ENCODE measurements at places on chromosomes 5 and 9.
A peak's percentile ranks its signal among the peaks of the same experiment; 100 is the strongest.

DNA sequence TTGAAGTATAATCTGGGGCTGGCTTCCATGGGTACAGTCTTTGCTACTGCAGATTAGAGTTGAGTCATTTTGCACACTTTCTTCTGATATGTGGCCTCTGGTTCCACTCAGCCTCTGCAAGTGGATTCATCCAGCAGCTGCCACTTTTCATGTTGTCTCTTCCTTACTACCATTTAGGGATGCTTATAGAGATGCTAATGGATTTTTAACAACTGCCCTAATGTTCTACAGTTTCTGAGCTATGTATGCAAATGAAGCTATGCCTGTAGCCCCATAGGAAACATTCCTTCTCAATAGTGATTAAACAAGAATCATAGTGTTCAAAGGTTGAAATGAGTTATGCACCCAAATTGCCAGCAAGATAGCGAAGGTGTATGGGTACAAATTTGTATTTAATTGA lies 456.0 kb upstream of the ITGA1 start:
- DNase-seq, result no peak
- no peaks in the 10 kb centered on the region for H3K36me3 ChIP-seq
- no peaks in the 10 kb centered on the region for H3K27me3 ChIP-seq
- H3K4me1 ChIP-seq, result no peaks in the 10 kb centered on the region
- no peak overlapping the region for H3K4me3 ChIP-seq
- H3K27ac ChIP-seq, result no peak overlapping the region

DNA sequence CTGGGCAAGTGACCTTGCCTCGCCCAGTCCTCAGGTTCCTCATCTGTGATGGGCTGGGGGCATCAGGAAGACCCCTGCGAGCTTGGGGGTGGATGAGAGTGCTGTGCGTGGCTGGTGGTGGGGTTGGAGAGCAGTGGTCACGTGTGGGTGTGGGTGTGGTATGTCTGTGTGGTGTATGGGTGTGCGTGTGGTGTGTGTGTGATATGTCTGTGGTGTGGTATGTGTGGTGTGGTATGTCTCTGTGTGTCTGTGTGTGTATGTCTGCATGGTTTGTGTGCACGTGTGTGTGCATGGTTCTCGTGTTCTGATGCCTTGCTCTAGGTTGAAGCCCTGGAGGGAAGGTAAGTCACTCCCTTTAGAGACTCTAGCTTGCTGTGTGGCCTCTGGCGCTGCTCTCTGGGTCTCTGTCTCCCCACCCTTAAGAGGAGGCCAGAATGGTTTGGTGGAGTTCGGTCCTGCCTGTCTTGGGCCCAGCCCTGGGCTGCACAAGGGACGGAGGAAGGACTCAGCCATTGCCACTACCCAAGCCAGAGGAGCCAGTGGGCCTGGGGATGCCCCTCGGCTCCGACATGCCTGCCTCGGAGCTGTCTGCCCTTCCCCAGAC lies 87.0 kb downstream of the RXRA start:
- no peak for DNase-seq
- H3K27ac ChIP-seq, result peak overlapping the region; percentile 91
- H3K4me3 ChIP-seq, result no peak overlapping the region
- peaks cover 58% of the 10 kb centered on the region for H3K4me1 ChIP-seq

GRCh38 chr9:76289042-76289441 lies 105.2 kb downstream of the RFK start:
- no peaks in the 10 kb centered on the region for H3K36me3 ChIP-seq
- no peaks in the 10 kb centered on the region for H3K27me3 ChIP-seq
- no peak for DNase-seq
- no peak overlapping the region for H3K27ac ChIP-seq
- H3K4me1 ChIP-seq, result peaks cover 7% of the 10 kb centered on the region

- peak; percentile 41 for DNase-seq
- no peak overlapping the region for H3K4me3 ChIP-seq
- peaks cover 28% of the 10 kb centered on the region for H3K4me1 ChIP-seq
- no peaks in the 10 kb centered on the region for H3K27me3 ChIP-seq
Measured at GRCh38 chr9:5626727-5627634, 1.9 kb upstream of the RIC1 start.

- no peak overlapping the region for H3K27ac ChIP-seq
- H3K27me3 ChIP-seq, result no peaks in the 10 kb centered on the region
- DNase-seq, result peak; percentile 31
Measured at GRCh38 chr9:112097712-112098688, 77.1 kb downstream of the SUSD1 start.

- H3K4me1 ChIP-seq, result no peaks in the 10 kb centered on the region
- DNase-seq, result no peak
- no peaks in the 10 kb centered on the region for H3K36me3 ChIP-seq
- H3K4me3 ChIP-seq, result no peak overlapping the region
Measured at GRCh38 chr9:80382211-80382891, 810.6 kb downstream of the TLE4 start.

- H3K36me3 ChIP-seq, result no peaks in the 10 kb centered on the region
- no peak overlapping the region for H3K4me3 ChIP-seq
- no peak for DNase-seq
- no peaks in the 10 kb centered on the region for H3K27me3 ChIP-seq
- no peak overlapping the region for H3K27ac ChIP-seq
Measured at GRCh38 chr9:18190671-18191374, 283.1 kb upstream of the ADAMTSL1 start.

- no peak overlapping the region for H3K4me3 ChIP-seq
- no peaks in the 10 kb centered on the region for H3K4me1 ChIP-seq
- H3K36me3 ChIP-seq, result no peaks in the 10 kb centered on the region
- no peak overlapping the region for H3K27ac ChIP-seq
Measured at GRCh38 chr5:174364676-174365075, 319.2 kb downstream of the NSG2 start.

- H3K36me3 ChIP-seq, result no peaks in the 10 kb centered on the region
- H3K27me3 ChIP-seq, result no peaks in the 10 kb centered on the region
- no peak overlapping the region for H3K4me3 ChIP-seq
Measured at GRCh38 chr5:5755888-5756287, 333.4 kb downstream of the ICE1 start.

- no peaks in the 10 kb centered on the region for H3K27me3 ChIP-seq
- H3K4me3 ChIP-seq, result no peak overlapping the region
- no peaks in the 10 kb centered on the region for H3K4me1 ChIP-seq
- H3K27ac ChIP-seq, result no peak overlapping the region
- DNase-seq, result no peak
- no peaks in the 10 kb centered on the region for H3K36me3 ChIP-seq
Measured at GRCh38 chr9:97511655-97512427, 10.4 kb downstream of the TMOD1 start.

DNA sequence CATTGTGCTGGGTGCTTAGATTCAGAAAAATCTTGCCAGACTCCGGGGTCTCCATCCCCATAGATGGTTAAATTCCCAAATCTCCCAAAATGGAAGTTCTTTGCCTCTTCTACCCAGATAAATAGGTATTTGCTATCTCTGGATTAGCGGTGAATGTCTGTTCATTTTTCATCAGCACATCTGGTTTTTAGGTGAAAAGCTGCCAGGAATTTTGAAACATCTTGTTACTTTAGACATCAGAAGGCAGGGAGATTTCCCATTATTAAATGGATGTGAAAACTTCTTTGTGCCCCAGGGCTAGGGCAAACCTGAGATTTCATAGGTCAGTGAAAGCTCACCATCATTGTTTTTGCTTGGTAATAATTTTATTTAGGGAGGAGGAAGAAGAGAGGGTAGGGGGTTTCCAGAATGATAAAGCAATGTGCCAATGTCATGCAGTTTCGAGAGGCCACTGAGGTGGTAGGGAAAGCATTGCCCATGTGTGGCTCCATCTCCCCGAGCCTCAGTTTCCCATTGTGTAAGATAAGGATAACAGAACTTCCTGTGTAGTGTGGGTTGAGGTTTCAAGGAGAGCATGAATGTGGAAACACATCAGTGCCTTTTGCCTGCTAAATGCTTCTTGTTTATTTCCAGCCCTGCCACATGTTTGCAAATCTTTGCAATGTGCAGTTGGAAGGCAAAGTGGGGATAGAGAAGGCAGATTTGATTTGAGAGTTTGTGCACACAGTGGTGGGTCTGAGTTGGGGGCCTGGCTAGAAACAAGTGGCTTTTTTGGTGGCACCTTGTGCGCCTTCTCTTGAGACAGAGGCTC lies 147.2 kb upstream of the KLF4 start:
- no peak for DNase-seq
- peak overlapping the region; percentile 37 for H3K4me3 ChIP-seq
- peak overlapping the region; percentile 59 for H3K27ac ChIP-seq

- H3K4me1 ChIP-seq, result no peaks in the 10 kb centered on the region
- H3K27me3 ChIP-seq, result no peaks in the 10 kb centered on the region
- H3K27ac ChIP-seq, result no peak overlapping the region
- no peak for DNase-seq
- no peaks in the 10 kb centered on the region for H3K36me3 ChIP-seq
- no peak overlapping the region for H3K4me3 ChIP-seq
Measured at GRCh38 chr5:144487207-144487606, 316.5 kb downstream of the KCTD16 start.

DNA sequence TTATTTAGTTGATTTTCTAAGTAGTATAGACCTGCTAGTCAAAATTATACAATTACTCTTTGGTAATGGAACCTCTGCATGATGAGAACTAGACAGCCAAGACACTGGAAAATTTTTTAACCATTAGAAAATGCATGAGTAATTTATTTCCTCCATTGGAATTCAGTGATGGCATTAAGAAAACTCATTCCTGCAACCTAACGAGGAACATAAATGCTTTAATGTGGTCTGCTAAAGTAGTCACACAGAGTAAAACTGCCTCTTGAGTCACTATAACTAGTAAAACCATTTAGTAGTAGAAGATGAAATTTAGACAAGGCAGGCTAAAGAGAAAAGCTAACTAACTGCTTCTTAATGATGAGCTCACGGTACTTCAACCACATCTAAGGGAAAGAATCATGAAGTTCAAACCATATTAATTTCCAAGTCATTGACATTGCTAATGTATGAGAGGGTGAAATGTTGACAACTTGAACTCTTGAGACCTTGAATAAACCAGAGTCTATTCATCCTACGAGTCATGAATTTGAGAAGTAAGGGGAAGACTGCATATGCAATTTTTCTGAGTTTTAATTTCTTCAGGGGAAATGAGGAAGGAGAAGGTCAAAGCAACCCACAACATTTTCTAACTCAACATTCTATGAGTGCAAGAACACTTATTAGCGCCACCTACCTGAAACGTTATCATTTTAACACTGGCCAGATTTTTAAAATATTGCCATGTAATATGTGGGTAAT lies 74.4 kb downstream of the GLIS3 start:
- no peak overlapping the region for H3K27ac ChIP-seq
- H3K4me3 ChIP-seq, result no peak overlapping the region
- peaks cover 40% of the 10 kb centered on the region for H3K4me1 ChIP-seq
- no peak for DNase-seq
- H3K27me3 ChIP-seq, result no peaks in the 10 kb centered on the region

GRCh38 chr5:92371171-92371888 lies 988.2 kb upstream of the ARRDC3 start:
- H3K27me3 ChIP-seq, result no peaks in the 10 kb centered on the region
- no peak for DNase-seq
- no peak overlapping the region for H3K27ac ChIP-seq
- H3K36me3 ChIP-seq, result no peaks in the 10 kb centered on the region

DNA sequence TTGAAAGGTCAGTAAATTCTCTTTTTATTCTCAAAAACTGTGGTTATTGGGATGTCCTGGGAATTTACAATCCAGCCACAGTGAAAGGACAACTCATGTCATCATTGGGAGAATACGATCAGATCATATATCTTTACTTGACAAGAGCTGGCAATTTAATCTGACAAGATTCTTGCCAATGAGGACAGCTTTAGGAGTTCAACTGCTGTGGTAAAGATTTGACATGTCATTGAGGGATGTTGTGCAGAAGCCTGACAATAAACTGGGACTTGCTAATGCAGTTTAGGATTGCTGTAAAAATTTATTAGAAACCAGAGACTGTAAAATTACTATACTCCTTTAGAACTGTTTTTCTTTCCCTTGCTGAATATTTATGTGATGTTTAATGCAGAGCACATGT lies 1131.0 kb downstream of the MAT2B start:
- H3K4me1 ChIP-seq, result no peaks in the 10 kb centered on the region
- no peaks in the 10 kb centered on the region for H3K36me3 ChIP-seq
- H3K27ac ChIP-seq, result no peak overlapping the region
- H3K27me3 ChIP-seq, result no peaks in the 10 kb centered on the region
- no peak for DNase-seq

- H3K27ac ChIP-seq, result no peak overlapping the region
- no peak overlapping the region for H3K4me3 ChIP-seq
- no peaks in the 10 kb centered on the region for H3K27me3 ChIP-seq
- H3K36me3 ChIP-seq, result no peaks in the 10 kb centered on the region
- no peak for DNase-seq
- no peaks in the 10 kb centered on the region for H3K4me1 ChIP-seq
Measured at GRCh38 chr9:124208571-124208970, 49.2 kb upstream of the NEK6 start.

GRCh38 chr5:79420248-79420647 lies 93.7 kb downstream of the HOMER1 start:
- H3K4me3 ChIP-seq, result no peak overlapping the region
- no peaks in the 10 kb centered on the region for H3K4me1 ChIP-seq

DNA sequence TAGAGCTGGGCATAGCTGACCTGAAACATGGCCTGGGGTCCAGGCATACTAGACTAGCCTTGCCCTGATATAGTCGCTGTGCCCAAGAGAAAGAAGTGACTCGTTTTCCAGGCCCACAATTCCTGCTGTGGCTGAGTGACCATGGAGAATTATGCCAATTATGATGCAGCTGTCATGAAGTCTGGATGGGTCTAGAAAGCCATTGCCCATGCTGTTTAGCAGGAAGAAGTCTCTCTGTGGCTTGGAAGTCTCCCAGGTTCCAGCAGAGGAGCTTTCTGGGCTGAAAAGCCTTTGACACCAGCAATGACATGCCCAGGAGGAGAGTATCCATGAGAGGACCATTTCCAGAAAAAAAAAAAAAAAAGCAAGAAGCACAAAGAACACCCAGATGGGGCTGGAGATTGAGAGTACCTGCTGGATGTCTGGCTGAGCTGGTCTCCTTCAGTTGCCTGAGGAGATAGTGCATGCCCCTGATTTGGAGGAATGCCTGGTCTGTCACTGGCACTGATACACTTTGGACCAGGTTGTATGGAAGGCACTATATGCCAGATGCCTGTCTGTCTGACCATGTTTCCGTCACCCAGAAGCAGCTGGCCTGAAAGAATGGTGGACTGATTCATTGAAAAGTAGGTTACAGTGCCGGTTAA lies 128.0 kb upstream of the EPB41L4A start:
- H3K36me3 ChIP-seq, result no peaks in the 10 kb centered on the region
- no peak for DNase-seq
- H3K4me3 ChIP-seq, result no peak overlapping the region
- H3K4me1 ChIP-seq, result peaks cover 12% of the 10 kb centered on the region
- no peaks in the 10 kb centered on the region for H3K27me3 ChIP-seq

GRCh38 chr9:124526174-124526573 lies 19.0 kb upstream of the NR5A1 start:
- H3K4me3 ChIP-seq, result no peak overlapping the region
- no peaks in the 10 kb centered on the region for H3K36me3 ChIP-seq
- H3K4me1 ChIP-seq, result no peaks in the 10 kb centered on the region
- DNase-seq, result no peak
- H3K27me3 ChIP-seq, result no peaks in the 10 kb centered on the region
- H3K27ac ChIP-seq, result no peak overlapping the region

- H3K4me3 ChIP-seq, result no peak overlapping the region
- no peaks in the 10 kb centered on the region for H3K36me3 ChIP-seq
- no peaks in the 10 kb centered on the region for H3K27me3 ChIP-seq
- no peak overlapping the region for H3K27ac ChIP-seq
Measured at GRCh38 chr5:51829691-51830090, 446.4 kb downstream of the ISL1 start.
